ENCODE measurements at places on chromosomes 5 and 9.

DNA sequence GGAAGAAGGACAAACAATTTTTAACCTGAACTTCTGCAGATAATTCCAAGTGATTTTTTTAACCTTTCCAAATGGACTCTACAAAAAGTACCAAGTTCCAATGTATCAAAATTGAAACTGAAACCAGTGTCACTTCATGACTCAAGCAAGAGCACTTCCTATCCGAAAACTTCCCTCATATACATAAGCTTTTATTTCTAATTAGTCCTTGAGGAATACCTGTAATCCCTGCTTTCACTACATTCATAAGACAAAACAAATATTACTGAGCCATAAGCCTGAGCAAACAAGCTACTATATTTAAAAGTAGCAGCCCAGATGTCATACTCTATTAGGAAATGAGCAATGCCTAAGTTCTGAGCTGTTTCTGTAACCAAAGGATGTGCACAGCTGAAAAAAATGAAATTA, 224.4 kb downstream of the EBF1 start:
- DNase-seq: no peak

DNA sequence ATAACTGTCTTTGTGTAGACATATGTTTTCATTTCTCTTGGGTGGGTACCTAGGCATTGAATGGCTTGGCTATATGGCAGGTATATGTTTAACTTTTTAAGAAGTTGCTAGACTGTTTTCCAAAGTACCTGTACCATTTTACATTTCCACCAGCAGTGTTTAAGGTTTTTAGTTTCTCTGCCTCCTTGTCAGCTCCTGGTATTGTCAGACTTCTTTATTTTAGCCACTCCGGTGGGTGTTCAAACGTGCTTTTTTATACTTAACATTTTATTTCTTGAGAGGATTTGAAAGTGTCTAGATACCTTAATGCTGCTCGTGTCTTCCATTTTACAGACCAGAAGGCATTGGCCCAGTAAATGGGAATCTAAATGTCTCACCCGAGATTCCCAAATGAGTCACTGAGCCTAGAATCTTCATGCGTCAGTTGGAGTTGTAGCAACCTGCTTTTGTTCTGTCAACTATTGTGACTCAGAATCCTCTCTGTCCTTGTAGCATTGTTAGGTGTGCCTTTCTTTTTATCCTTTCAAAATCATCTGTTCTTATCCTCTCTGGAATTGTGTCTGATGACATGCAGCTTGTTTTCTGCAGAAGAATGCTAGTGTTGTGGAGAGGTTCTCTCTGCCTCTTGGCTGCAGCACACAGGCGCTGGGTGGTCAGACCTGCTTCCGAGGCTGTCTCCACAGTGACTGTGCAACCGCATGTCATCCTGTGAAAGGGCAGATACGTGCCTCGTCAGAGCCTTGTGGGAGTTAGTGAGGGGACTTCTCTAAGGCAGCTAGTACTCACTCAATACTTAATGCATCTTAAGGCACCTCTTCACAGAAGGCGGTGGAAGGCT, 291.8 kb downstream of the AOPEP start:
- DNase-seq: no peak

GRCh38 chr5:135179308-135179980, 145.4 kb upstream of the PITX1 start:
- DNase-seq: no peak

- DNase-seq: no peak
Measured at GRCh38 chr5:172839669-172840431, 5.8 kb downstream of the ERGIC1 start.

- DNase-seq: no peak
Measured at GRCh38 chr5:1793966-1794900, 5.4 kb downstream of the MRPL36 start.

- DNase-seq: no peak
Measured at GRCh38 chr5:64831996-64832395, 63.3 kb downstream of the CWC27 start.

DNA sequence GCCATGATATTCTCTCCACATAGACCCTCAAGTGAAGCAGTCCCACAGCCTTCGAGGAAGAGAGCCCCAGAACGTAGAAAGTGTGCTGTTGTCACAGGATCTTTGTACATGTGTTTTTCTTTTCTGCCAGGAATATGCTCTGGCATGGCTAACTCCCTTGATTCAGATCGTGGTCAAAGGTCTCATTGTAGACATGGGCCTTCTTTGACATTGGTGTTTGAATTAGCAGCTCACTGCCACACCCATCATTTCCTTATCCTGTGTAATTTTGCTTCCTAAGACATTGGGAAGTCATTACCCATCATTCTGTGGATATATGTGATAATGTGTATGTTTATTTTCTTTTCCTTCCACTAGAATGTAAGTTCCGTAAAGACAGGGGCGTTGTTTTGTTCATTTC, 25.5 kb downstream of the MTRR start:
- no peak for DNase-seq

- no peak for DNase-seq
Measured at GRCh38 chr5:178532236-178532635, 58.0 kb downstream of the COL23A1 start.

DNA sequence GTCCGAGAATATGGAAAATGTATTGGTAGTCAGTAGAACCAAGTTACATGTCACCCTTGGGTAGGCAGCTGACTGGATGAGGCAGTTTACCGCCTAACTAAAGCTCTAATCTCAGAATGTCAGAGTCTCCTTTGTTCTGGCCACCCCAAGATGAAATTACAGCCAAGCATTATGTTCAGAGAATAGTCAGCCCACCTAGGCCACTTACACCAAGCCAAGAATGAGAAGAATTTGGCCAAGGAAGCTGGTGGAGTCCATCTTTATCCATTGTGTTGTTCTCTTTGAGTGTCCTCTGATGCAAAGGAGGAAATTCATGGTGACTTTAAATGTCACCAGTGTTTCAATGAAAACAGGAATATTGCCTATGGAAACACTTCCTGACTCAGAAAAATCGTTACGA, 275.1 kb upstream of the MAP3K1 start:
- DNase-seq: no peak

- DNase-seq: no peak
Measured at GRCh38 chr5:124172389-124173003, 573.9 kb downstream of the ZNF608 start.

DNA sequence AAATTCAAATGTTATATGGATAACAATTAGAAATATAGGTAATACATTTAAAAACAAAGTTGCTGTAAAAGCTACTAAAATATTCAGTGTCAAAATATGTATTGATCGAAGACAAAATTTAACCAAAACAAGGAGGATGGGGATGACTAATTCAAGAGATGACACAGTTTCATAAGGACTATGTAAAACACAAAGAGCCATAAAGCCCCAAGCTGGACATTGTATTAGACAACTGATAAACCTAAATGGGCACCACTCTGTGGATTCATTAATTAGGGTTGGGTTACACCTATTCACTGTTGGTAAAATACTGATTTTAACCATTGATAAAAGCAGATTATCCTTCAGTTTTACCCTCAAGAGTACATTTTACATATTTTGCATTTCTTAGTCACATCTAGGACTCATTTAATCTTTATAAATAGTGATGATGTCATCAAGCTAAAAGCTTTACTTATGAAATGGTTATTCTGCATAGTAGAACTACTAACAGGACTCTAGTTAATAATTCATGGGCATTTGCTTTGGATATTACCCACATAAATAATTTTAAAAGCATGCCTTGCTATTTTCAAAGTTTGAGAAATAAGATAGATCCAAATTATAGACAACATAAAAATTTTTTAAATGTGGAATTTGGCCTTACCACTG, 13.7 kb downstream of the TUT7 start:
- DNase-seq: no peak

DNA sequence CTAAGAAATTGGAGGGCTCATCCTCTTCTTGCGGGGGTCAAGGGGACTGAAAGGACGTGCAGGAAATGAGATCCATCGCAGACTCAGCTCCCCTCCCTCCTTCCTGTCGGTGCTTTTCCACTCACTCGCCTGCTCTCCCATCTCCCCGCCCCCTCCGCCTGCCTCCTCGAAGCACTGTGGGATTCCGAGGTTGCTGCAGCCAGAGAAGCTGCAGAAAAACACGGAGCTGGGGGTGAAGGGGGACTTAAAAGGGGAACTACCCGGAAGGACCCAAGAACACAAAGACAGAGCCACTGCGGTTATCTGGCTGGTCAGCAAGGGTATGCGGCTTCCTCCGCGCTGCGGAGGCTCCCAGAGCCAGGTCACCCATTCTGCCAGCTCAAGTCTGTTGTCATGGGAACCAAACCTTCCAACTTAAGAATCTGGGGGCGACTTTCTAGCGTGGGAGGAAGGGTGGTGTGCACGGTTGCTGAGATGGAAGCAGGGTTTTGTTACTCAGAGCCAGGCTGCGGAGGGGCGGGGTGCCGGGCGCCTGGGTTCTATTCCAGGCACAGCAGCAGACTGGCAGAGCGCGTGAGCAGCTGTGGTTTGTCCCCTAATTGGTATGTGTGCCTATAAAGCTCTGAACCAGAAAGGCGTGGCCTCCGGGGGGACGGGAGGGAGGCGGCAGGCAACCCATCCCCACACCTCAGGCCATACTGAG, 24.9 kb downstream of the PCDHGC5 start:
- DNase-seq: peak; percentile 59

GRCh38 chr5:129804705-129805104, 56.8 kb downstream of the MINAR2 start:
- no peak for DNase-seq

GRCh38 chr5:149221326-149221725, 50.3 kb upstream of the AFAP1L1 start:
- DNase-seq: no peak

DNA sequence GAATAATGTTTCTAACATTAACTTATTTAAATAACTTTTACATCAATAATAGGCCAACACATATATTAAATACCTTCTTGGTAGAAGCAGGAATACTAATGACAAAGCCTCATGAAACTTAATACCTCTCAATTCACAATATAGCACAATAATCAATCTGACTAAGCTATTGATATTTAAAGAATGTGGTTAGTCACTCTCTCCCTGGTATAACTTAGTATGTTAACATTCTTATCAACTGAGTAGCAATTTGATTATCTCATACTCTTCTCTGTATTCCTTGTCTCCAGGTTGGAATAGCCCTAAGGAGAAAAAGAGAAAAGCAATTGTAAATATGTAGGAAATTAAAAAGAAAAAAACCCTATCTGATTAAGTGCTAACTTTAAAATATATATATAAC, 4.9 kb upstream of the PGGT1B start:
- DNase-seq: no peak

- DNase-seq: no peak
Measured at GRCh38 chr5:146409054-146409671, 38.0 kb upstream of the TCERG1 start.

GRCh38 chr9:93022066-93022465, 36.4 kb upstream of the SUSD3 start:
- no peak for DNase-seq

GRCh38 chr9:134304690-134305089, 21.6 kb upstream of the RXRA start:
- DNase-seq: no peak

DNA sequence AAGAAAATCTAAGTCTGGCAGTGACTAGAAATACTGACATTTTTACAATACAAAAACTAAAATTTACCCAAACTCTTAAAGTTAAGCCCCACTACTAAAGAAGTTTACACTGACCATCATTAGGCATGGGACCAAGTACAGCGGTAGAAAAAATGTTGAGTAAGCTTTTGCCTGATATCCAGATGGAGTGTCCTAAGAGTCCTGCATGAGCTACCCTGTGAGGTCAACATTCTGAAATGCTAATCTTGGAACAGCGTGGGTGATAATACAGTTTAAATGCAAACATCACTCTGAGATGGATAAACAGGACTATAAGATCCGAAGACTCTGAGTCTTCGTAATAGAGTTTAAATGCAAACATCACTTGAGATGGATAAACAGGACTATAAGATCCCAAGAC, 189.7 kb downstream of the DCP2 start:
- no peak for DNase-seq

GRCh38 chr9:92970467-92970923, 23.2 kb downstream of the FGD3 start:
- DNase-seq: no peak

GRCh38 chr5:144549580-144549979, 378.9 kb downstream of the KCTD16 start:
- no peak for DNase-seq

- no peak for DNase-seq
Measured at GRCh38 chr9:127283917-127284497, 19.4 kb downstream of the GARNL3 start.

GRCh38 chr5:120843390-120843980, 379.4 kb downstream of the PRR16 start:
- DNase-seq: no peak

GRCh38 chr9:5425006-5425628, 12.6 kb downstream of the PLGRKT start:
- no peak for DNase-seq

DNA sequence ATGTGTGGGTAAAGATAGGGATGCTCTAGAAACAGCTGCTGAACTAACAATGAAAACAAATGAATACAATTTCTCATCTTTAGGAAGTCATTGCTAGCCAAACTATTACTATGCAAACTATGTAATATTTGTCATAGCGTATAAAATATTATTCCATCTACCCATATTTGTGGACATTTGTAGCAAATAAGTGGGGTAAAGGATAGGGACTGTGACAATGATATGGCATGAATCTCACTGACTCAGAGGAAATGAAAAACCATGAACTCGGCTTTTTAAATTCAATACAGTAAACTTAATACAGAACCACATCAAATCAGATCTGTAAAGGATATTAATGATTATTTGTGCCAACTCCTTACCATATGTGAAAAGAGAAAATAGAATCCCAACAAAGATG, 16.7 kb upstream of the TAS2R1 start:
- no peak for DNase-seq

GRCh38 chr9:124887832-124888231, 25.9 kb downstream of the ARPC5L start:
- no peak for DNase-seq

DNA sequence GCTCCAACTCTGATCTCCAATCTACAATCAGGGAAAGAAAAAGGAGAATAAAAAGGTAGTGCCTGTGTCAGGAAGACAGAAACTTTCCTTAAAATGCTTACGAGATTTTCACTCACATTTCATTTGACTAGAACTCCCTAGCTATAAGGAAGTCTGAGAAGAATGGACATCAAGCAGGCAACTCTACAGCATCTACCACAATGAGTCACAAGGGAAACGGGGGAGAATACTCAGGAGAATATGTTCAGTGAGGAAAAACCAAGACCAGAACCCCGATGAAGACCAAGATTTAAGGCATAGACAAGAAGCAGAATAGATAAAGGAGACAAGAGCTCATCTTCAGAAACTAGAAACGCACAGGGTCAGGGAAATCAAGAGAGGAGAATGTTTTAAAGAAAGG, 9.0 kb upstream of the SETD9 start:
- no peak for DNase-seq

- DNase-seq: no peak
Measured at GRCh38 chr5:40834391-40834848, 602 bp downstream of the RPL37 start.

All from stimulated activated CD8-positive, alpha-beta memory T cell treated with anti-CD3 and anti-CD28 coated beads, Interleukin-2, amount 100 ng/mL, for 48 hours (primary cell).